Suppressor macrophage (primary cell): ENCODE measurements at places on chromosomes 3 and 15.

DNA sequence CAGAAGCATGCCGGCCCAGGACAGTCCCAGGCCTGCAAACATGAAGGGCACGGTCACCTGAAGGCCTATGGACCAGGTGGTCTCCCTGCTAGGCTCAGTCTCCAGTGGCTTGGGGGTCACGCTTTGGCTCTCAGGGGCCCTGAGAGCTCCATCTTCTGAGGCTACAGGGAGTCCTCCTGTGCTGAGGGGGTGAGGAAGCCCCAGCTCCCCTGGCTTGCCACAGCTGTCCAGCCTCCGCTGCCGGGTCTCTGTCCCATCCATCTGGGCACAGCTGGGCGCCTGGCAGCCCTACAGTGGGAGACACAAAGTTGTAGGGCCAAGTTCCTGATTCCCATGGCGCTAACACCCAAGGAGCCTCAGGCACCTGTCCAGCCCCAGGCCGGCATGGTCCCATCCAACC, 16.0 kb downstream of the SLC41A3 start:
- no peak for DNase-seq

- DNase-seq, result no peak
Observed at GRCh38 chr3:147380387-147380951, 25.9 kb downstream of the ZIC4 start.

DNA sequence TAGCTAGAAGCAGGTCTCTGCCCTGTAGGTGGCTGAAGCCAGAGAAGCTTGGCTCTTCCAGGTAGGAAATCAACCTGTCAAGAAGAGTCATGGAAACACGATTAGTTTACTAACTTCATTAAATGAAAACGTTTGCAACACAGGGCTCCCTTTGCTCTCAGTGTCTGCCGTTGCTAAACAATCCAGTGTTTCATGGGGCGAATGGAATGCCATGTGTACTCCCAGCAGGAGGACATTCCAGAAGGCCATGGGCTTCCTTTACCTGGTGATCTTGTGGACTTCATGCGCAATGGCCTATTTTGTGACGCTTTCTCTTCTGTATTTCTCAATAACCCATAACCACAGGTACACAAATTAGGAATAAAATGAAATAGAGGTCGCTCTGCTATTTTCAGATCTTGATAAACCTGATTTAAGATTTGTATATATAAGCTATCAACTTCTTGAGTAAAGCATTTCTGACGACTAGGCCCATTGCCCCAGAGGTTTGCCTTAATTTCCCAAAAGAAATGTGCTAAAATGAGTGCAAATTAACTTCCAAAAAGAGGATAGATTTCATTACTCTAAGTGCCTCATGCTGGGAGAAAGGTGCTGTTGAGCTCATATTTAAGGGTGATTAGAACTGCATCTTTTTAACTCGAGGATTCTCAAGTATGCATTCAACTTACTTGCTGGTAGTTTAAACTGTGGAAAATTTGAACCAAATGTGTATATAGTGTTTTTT, 171.0 kb downstream of the EPHA3 start:
- DNase-seq, result no peak

- DNase-seq, result no peak
Observed at GRCh38 chr3:10379161-10379560, 58.2 kb upstream of the SEC13 start.

DNA sequence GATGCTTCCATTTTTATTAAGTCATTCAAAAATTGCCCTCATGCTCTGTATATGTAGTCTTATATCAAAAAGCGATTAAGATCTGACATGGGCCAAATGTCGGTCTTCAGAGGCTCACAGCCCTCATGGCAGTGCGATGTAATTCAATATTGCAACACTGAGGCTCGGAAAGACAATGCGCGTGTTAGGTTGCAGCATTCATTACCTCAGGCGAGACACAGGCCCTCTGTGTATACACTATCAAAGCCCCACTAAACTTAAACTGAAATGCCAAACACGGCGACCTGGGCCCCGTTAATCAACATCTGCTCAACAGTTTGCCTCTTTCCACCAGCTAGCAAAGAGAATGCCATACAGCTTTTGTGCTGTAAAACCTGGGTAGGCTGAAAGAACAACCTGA, 413.4 kb downstream of the ERC2 start:
- no peak for DNase-seq

DNA sequence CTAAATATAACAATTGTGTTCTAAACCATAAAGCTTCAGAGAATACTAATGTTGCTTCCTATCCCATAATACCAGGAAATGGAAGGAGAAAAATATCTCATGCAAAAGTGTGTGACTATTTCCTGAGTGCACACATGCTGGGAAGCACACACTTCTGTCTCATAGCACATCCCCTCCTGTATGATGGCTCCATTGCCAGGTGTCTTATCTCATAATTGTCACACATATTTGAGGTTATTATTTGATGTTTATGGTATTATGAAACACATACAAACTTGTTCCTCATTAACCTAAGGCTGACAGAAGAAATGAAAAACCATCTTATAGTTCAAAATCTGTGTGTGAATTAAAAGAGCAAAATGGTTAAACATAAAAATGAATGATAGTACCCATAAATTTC, 65.4 kb downstream of the SERP1 start:
- DNase-seq, result no peak

DNA sequence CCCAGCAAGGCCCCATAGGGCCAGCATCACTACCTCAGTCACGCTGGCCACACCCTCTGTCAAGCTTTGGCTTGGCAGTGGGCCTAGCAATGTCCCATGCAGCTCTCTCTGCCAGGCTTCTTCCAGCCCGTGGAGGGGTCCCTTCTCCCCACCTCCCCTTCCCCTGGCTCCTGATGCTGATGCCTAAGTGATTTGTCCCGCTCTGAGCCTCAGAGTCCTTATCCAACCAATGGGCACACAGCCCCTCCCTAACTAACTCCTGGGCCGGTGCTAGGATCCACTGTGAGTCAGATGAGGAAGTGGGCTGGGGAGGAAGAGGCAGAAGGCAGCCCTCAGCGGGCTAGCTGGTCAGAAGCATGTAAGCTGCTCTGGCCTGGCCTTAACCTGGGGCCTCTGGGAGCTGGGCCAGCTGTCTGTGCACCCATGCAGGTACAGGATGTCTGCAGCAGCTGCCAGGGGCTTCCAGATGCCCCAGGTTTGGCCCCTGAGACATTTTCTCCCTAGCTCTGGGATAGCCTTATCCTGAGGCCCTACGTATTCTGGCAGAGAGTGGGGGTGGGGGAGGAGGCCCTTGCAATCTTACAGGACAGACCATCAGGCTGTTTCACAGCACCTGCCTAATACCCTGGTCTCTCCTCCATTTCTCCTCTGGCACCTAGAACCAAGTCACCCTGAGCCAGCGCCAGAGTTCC, 740 bp upstream of the ZBTB47 start:
- DNase-seq, result peak; percentile 85

DNA sequence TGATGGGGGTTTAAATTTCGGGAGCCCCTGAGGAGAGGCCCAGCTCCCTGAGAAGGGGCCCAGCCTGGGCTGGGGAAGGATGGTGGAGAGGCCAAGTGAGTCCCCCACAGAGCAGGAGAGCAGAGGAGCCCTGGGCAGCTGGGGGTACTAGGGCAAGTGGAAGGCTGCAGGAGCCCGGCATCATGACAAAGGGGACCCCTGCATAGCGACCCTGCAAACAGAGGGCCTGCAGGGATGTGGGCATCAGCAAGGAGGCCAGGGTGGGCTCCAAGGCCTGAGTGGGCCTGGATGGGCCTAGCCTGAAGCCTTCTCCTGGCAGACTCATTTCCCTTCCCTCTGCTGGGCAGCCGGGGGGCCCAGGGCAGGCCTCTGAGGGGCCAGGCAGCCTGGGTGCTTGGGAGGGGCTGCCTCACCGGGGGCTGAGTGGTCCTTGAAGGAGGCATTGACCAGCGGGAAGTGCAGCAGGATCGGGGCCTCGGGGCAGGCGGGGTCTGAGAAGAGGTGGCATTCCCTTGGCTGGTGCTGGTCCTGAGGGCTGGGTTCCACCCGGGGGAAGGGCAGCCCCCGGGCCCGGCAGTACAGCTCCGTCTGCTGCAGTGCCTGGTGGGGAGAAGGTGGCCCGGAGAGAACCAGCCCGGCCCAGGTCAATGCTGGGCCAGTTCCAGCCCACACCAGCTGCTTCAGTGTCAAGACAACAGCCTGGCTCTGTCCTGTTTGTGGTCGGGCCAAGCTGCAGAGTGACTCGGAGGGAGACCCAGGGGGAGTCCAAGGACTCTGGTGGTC, 24.7 kb downstream of the PLA2G4D start:
- DNase-seq, result no peak

- DNase-seq, result no peak
Observed at GRCh38 chr3:126895178-126896066, 87.5 kb upstream of the PLXNA1 start.

- DNase-seq, result no peak
Observed at GRCh38 chr15:99106417-99107220, 1.7 kb downstream of the SYNM start.

- peak; percentile 40 for DNase-seq
Observed at GRCh38 chr3:123586131-123586530, 1.3 kb upstream of the HACD2 start.

- DNase-seq, result no peak
Observed at GRCh38 chr3:49536875-49537533, 17.3 kb upstream of the BSN start.

DNA sequence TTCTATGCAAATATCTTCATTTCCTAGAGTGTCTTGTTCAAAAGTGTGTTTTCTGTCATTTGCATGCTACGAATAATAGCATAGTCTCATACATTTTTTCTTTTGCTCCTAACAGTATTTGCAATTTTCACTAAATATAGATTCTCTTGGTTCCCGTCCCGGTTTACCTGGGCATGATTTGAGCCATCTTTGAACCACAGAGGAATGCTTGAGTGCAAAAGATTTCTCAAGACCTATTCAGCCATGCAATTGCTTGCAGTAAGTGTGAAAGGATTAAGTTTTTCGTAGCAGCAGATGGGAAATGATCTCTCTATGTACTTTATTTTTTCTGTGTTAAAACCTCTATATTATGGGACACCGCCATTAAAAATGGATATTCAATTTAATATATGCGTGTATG, 733.0 kb downstream of the ZPLD1 start:
- no peak for DNase-seq

DNA sequence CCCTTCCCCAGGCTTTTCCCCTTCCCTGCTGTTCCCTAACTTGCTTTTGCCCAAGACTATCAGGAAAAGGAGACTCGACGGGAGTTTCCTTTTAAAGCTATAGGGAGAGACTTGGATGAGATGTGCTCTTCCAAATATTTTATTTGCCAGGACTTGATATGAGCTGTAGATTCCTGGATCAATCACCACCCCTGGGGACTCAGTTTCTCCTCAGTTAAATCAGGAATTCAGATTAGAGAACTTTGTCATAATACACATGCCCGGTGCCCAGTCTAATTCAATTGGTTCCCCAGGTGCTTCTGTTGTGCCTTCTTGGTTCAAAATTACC, 46.6 kb downstream of the SMAD6 start:
- DNase-seq, result no peak

GRCh38 chr3:127238602-127239001, 45.7 kb downstream of the PRR23E start:
- DNase-seq, result no peak

DNA sequence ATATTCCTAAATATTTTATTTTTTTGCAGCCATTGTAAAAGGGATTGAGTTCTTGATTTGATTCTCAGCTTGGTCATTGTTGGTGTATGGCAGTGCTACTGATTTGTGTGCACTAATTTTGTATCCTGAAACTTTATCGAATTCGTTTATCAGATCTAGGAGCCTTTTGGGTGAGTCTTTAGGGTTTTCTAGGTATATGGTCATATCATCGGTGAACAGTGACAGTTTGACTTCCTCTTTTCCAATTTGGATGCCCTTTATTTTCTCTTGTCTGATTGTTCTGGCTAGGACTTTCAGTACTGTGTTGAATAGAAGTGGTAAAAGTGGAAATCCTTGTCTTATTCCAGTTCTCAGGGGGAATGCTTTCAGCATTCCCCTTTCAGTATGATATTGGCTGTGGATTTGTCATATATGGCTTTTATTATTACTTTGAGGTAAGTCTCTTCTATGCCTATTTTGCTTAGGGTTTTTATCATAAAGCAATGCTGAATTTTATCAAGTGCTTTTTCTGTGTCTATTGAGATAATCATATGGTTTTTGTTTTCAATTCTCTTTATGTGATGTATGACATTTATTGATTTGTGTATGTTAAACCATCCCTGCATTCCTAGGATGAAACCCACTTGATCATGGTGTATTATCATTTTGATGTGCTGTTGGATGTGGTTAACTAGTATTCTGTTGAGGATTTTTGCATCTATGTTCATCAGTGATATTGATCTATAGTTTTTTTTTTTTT, 11.4 kb upstream of the SLC9A9 start:
- no peak for DNase-seq

DNA sequence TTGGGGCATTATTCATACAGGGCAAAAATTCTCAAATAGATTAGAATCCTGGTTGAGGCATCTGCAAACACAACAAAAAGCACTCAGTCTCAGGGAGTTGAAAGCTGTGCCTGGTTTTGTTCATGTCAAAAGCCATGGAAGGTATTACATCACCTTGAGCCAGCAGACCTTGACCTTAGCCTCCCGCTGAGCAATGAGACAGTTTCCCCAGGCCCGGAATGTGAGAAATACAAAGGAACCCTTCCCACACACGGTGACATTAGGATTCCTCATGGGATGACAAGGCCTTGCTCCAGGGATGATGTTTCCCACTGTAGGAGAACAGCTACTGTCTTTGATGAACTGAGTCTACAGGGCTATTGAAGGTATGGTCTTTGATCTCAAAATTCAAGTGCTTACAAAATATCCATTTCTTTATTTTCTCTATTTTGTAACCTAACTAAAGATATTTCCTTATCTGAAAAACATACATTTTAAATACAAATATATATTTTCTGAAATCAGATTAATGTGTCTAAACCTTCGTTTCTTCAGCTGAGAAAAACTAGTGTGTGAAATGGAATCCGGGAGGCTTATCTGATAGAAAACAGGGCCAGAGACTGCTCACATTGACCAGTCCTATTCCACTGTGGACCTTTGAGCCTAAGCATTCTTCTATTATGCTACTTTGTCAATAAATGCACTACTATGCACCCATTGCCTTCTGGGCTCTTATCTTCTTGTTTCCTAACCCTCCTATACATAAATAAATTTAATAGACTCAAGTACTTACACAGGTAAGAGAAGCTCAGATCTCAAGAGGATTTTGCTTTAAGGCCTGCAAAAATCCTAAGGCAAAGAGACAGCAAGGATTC, 298.2 kb downstream of the KBTBD8 start:
- DNase-seq, result no peak

DNA sequence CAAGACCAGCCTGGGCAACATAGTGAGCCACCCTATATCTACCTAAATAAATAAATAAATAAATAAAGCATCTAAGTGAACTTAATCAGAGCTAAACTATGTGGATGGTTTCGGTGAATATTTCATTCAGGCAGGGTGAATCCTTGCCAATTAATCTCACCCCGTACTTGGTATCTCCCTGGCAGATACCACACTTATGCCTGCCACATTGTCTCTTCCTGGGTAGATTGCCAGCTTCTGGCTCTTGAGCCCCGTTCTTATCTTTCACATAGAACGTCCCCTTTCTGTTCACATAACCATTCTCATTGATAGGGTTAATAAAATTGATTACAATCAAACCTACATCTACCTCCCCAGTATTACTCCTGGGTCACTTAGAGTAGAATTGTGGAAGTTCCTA, 7.0 kb downstream of the SNAP23 start:
- no peak for DNase-seq
